ENCODE measurements at places on chromosomes 7 and 10.

GRCh38 chr10:6136215-6137201 lies 47.7 kb downstream of the RBM17 start:
- DNase-seq = no peak

DNA sequence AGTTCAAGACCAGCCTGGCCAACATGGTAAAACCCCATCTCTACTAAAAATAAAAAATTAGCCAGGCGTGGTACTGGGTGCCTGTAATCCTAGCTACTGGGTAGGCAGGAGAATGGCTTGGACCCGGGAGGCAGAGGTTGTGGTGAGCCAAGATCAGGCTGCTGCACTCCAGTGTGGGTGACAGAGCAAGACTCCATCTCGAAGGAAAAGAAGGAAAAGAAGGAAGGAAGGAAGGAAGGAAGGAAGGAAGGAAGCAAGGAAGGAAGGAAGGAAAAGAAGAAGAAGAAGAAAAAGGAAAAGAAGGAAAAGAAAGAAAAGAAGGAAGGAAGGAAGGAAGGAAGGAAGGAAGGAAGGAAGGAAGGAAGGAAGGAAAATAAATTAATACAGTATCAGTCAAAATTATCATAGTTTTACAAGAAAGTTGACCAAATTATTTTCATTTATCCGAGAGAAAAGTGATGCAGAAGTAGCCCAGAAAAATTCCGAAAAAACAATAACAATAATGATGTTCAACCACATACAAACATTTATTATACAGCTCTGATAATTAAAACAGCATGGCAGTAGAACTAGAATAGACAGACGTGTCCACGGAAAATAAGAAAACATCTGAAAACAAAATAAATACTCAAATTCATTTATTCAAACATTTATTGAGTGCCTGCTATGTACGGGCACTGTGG lies 292.4 kb upstream of the MKLN1 start:
- no peak for DNase-seq

GRCh38 chr10:5949009-5949759 lies 28.2 kb downstream of the IL15RA start:
- DNase-seq = no peak

GRCh38 chr7:1705856-1706255 lies 35.8 kb downstream of the ELFN1 start:
- no peak for DNase-seq

GRCh38 chr7:155746188-155746587 lies 66.1 kb downstream of the SHH start:
- no peak for DNase-seq

GRCh38 chr10:67793313-67793712 lies 44.7 kb downstream of the DNAJC12 start:
- DNase-seq = no peak

- DNase-seq = no peak
These were observed 187.9 kb downstream of the PLXDC2 start for GRCh38 chr10:20004087-20004523.

DNA sequence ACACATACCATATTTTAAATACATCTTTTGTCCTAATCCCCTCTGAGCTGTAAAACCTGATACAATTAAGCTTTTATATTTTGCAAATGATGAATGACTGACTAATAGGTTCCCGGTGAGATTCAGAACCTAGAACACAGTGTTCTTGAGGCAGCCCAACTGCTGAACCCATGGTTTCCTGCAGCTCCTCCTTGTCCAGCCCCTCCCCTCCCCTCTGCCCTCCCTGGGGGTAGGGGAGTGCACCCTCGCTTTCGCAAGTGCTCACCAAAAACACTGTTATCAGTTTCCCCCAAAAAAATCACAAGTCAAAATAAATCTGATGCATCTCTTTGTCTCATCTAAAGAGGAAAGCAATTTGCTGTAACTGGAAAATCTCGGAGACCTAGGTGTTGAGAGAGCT lies 602.8 kb downstream of the KCNMA1 start:
- DNase-seq = no peak

DNA sequence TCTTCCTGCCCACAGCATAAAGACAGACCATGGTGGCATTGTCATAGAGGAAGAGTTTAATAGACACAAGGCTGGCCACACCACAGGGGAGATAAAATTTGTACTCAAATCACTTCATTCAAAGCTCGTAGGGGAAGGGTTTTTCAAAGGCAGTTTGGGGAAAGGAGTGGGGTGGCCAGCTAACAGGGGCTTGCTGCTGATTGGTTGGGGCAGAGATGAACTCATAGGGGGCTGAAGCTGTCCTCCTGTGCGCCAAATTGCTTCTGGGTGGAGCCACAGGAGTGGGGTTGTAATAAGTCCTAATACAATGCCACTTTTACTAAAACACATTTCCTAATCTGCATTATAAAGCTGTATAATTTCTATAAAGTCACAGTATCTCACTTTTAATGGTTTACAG lies 22.5 kb downstream of the PDZD8 start:
- DNase-seq = no peak

- DNase-seq = no peak
These were observed 37.1 kb downstream of the SMURF1 start for GRCh38 chr7:99106821-99107241.

Data from activated T-cell treated with anti-CD3 and anti-CD28 coated beads for 4 hours (primary cell).